Activated CD4-positive, alpha-beta T cell treated with anti-CD3 and anti-CD28 coated beads for 24 hours (primary cell): ENCODE measurements at places on chromosomes 2 and 18.

GRCh38 chr18:76953583-76954233, 131.4 kb downstream of the ZNF236 start:
- no peak for DNase-seq

DNA sequence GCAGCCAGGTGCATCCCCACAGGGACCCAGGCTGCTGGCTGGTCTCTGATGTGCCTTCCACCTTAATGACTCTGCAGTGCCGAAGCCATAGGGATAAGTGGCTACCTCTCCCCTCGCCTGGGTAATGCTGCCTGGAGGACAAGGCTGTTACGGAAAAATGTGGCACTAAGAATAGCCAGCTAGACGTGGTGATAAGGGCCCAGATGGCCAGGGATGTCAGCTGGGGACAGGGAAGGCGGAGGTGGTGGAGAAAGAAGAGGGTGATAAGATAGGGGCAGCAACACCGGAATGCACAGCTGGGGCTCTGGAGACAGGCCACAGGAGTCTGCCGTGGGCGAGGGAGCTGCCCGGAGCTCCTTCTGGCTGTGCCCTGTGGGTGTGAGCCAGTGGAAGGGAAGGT, 170.6 kb downstream of the FHOD3 start:
- no peak for DNase-seq

DNA sequence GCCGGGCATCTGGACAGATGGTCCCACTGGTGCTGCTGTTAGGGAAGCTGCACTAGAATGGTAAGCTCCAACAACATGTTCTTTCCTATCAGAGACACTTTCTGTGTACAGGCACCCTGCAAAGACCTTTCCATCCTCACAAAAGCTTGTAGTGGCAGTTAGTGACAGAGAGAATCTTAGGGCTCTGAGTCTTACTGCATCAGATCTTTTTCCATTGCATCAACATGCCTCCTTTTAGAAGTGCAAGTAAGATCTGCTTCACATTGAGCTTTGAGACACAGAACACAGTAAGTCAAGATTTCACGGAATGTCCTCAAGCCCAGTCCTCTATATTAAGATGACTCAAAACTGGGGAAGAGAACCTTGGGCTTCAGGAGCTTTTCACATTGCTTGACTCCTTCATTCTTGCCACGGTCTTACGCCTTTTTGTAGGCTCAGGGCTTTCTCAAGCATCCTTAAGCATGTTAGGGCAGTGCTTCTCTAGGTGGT, 52.6 kb downstream of the ARL4C start:
- DNase-seq, result no peak

- no peak for DNase-seq
Measured at GRCh38 chr2:25685741-25686140, 12.4 kb upstream of the DTNB start.

DNA sequence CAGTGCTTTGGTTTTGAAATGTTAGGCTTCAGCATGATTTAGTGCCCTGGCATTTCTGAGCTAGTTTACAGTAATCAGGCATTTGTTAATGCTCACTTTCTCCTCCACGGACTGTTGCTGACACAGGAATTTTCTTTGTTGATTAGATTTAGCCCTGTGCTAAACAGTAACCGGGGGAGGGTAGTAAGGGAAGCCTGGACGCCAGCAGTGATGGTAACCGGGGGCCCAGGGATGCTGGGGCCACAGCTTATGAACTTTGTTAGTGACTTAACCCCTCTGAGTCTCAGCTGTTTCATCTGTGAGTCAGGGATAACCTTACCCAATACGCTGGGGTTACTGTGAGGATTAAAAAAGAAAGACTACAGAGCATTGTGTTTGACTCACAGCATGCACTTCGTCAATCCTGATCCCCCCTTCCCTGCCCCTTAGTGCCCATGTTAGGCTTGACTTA, 33.5 kb downstream of the KLHL29 start:
- DNase-seq, result no peak

GRCh38 chr2:234919711-234920110, 32.1 kb upstream of the SH3BP4 start:
- no peak for DNase-seq
